ENCODE measurements at places on chromosomes 4 and X.

- no peak for DNase-seq
These were observed 8.3 kb upstream of the VEGFC start for GRCh38 chr4:176800891-176801534.

DNA sequence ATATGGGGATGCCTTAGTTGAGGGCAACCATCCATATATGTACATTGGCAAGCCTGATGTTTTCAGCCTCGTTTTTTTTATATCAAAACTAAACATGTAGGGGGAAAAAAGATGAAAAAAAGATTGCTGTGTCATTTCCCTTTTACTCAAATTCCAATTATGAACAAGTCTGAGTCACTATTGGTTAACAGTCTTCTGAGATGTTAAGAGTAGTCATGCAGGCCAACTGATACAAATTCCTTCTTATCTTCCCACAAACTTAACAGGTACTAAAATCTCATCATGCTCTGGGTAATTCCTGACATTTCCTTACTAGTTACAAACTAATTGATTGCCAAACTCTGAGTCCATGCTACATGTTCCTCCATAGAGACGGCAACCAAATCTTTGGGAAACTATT is 222.1 kb downstream of the FRMPD4 start:
- DNase-seq: no peak

DNA sequence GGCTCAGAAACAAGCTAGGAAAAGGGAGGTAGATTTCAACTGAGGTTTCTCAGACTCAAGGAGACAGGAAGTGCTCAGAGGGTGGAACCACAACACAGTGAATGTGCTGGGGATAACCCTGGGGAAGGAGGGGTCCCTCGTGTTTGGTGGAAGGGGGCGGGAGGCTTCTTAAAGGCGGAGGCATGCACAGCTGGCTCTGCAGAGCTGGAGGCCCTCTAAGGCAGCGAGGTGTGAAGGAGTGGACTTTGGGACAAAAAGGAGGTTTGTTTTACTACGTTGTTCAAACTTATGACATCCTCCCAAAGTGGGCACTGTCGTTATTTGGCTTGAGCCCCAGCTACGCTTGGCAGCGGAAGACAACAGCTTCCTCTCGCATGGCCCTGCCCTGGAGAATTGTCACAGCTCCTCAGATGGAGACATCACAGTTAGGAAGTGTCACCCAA is 21.7 kb upstream of the MTM1 start:
- peak; percentile 14 for DNase-seq

GRCh38 chr4:93437991-93438390 is 390.6 kb upstream of the ATOH1 start:
- no peak for DNase-seq

- DNase-seq: no peak
These were observed 9.7 kb downstream of the BMPR1B start for GRCh38 chr4:94767446-94767845.

- no peak for DNase-seq
These were observed 122.6 kb upstream of the VCX3B start for GRCh38 chrX:8341814-8342590.

- DNase-seq: no peak
These were observed 27.9 kb downstream of the NKX3-2 start for GRCh38 chr4:13516315-13516860.

DNA sequence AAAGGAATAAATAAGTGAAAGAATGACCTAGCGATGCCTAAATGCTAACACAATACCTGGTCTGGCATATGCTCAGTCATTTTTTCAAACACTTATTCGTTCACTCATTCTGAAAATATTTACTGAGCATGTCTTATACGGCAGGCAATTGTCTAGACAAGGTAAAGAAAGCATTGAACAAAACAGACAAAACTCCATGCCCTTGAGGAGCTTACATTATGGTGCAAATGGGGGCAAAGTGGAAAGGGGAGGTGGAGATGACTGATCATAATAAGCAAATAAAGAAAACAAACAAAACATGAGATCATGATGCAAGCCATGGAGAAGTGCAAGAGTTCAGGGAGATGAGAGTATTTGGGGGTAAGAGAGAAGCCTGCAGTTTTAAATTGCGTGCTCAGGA is 334.6 kb upstream of the PPARGC1A start:
- no peak for DNase-seq

GRCh38 chr4:112418092-112418491 is 97.9 kb downstream of the NEUROG2 start:
- no peak for DNase-seq

GRCh38 chr4:139665690-139666529 is at the start of gene MGST2:
Gene MGST2, plus strand, starts transcription at chr4:139665819. Its CDS starts 201 bp downstream, at chr4:139666020.
- DNase-seq: peak; percentile 74

DNA sequence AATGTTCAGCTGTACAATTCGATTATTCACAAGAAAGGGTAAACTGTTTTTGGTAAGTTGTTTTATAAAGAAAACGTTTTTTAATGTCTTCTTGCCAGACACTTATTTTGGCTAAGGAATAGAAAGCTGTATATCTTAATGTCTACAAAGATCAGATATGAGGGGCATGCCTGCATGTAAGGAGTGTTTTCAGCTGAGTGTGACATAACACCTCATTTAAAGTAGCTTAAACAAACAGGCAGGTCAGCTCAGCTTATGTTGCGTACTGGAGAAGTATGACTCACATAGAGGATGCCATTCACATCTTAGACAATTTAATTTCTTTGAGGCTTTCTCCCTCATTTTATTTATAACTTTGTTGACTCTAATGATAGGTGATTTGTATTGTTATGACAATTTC is 30.4 kb downstream of the LAMTOR3 start:
- DNase-seq: no peak

- DNase-seq: no peak
These were observed 738.0 kb upstream of the PITX2 start for GRCh38 chr4:111360906-111361305.

- no peak for DNase-seq
These were observed 47.1 kb upstream of the CCSER1 start for GRCh38 chr4:90080116-90080515.

- DNase-seq: no peak
These were observed 42.1 kb downstream of the NFKB1 start for GRCh38 chr4:102543030-102543928.

DNA sequence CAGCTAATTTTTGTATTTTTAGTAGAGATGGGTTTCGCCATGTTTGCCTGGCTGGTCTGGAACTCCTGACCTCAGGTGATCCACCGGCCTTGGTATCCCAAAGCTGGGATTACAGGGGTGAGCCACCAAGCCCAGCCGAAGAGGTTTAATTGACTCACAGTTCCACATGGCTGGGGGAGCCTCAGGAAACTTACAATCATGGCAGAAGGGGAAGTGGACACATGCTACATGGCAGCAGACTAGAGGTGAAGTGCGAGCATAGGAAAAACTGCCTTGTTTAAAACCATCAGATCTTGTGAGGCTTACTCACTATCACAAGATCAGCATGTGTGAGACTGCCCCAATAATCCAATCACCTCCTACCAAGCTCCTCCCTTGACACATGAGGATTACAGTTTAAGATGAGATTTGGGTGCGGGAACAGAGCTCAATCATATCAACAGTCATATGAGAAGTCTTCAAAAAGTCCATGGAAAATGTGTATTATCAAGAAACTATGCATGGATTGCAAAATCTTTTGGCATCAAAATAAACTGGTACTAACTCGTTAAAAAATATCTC is 25.8 kb upstream of the RPL39 start:
- DNase-seq: no peak

- DNase-seq: no peak
These were observed 1.8 kb downstream of the SEPTIN6 start for GRCh38 chrX:119690921-119691716.

DNA sequence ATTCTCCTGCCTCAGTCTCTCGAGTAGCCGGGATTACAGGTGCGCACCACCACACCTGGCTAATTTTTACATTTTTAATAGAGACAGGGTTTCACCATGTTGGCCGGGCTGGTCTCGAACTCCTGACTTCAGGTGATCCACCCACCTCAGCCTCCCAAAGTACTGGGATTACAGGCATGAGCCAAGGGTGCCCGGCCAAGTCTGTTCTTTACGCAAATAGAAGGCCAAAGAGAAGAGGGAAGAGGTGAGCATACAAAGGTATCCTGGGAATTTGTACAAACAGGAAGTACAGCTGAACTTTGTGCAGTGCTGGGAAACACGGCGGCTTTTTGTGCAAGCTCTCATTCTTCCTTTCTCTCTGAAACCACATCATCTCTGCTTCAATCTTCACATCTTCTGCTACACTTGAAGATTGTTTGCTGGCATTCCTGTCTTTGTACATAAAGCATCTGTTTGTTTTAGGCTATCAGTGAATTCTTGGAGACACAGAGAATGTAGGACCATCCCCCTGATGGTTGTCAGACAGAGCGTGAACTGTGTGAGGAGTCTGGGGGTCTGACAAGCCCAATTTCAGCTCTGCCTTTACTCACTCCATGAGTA is 71.9 kb upstream of the PRSS48 start:
- no peak for DNase-seq

GRCh38 chrX:73903941-73904340 is 340.9 kb downstream of the CHIC1 start:
- no peak for DNase-seq

- DNase-seq: no peak
These were observed 27.5 kb upstream of the SMS start for GRCh38 chrX:21912989-21913388.

- DNase-seq: no peak
These were observed 138.8 kb downstream of the TEX11 start for GRCh38 chrX:70769659-70770227.

- DNase-seq: peak; percentile 53
These were observed 435.2 kb upstream of the CTSO start for GRCh38 chr4:156388826-156389225.

DNA sequence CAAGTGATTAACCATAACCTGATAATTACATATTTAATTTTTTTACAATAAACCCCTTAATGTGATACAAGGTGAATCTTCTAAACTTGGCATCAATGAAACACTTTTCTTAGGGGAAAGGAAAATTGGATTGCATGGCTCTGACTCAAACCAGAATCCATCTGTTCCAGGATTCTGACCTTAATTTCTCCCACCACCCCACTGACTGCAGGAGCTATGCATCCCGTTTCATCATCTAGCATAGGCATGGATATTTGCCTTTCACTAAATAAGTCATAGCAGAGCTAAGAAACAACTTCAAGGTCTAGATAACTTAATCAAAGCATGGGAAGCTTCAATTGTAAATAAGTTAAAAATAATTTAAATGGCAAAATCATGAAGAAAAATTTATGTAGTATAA is 156.3 kb downstream of the BTC start:
- DNase-seq: no peak

DNA sequence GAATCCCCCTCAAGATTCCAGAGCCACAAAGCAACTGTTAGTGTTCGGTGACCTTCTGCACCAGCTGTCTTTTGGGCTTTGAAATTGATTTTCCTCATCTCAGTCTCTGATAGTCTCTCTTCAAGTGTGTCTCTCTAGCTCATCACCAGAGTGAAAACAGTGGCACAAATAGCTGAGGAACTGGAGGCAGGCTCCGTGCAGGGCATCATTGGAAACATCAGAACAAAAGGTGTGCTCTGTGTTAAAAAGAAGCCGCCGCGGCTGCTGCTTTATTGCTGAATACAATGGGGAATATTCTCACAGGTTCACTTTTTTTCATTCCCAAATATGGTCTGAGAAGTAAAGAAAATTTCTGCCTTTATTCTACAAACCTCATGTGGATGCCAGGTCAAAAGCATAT is 297.5 kb downstream of the DCTD start:
- DNase-seq: no peak

- DNase-seq: no peak
These were observed 13.4 kb upstream of the SLC2A9 start for GRCh38 chr4:10034612-10035104.

- DNase-seq: peak; percentile 11
These were observed 47.5 kb downstream of the CENPE start for GRCh38 chr4:103150677-103151076.

- peak; percentile 87 for DNase-seq
These were observed at the start of the genes LIAS and RPL9 for GRCh38 chr4:39458505-39459300. Gene LIAS, plus strand, starts transcription at chr4:39459056. Its CDS starts 62 bp downstream, at chr4:39459118. Gene RPL9, minus strand, starts transcription at chr4:39458922. Its CDS starts 483 bp downstream, at chr4:39458439.

GRCh38 chr4:104393655-104394324 is 100.9 kb downstream of the CXXC4 start:
- DNase-seq: no peak

GRCh38 chr4:143623896-143624295 is 76.6 kb downstream of the FREM3 start:
- no peak for DNase-seq

GRCh38 chr4:110184140-110184790 is 14.2 kb downstream of the ELOVL6 start:
- no peak for DNase-seq

GRCh38 chr4:25861951-25862410 is 807 bp downstream of the SEL1L3 start:
- peak; percentile 24 for DNase-seq

DNA sequence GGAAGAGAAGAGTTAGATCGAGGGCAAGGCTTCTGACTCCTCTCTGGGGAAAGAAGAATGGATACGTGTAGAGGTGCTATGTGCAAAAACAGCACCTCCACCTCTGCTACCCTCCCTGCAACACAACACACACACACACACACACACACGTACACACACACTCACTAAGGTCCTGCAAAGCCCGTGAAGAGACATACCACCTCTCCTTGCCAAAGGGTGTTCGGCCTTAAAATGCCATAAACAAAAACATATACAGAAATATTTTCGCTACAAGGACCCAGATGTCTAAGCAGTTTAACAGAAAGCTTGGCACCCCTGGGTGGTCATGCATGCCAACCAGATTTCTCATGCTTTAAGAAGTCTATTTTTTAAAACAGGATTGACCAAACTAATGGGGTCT is 1.5 kb downstream of the TIFA start:
- DNase-seq: peak; percentile 19

DNA sequence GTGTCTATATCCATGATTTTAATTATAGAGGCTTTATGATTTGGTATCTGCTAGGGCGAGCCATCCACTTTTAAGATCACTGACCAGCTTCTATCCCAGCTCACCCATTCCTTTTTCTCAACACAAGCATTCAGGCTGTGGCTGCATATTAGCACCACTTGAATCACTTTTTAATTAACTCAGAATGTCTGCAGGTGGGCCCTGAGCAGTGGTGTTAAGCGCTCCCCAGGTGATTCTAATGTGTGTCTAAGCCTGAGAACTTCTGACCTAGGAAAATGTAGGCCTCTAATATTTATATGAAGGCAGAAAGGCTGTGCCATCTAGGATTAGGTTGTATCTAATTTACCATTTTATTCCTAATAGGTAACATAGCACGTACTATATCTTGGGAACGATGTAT is 19.8 kb upstream of the QRFPR start:
- DNase-seq: no peak

DNA sequence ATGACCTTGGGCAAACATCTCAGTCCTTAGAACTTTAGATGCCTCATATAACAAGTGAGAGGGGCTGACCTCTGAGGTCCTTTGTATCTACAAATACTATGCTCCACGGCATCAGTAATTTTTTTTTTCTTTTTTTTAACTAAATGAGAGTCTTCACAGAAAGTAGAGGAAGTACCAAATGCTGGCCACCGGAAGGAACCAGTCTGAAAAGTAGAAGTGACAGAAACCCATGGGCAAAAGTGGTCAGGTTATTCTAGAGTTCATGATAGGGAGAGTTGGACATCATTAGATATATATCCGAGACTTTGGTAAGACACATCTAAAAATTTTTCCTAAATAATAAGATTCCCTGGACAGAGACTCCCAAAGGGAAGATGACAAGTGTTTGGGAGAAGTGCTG is 53.7 kb downstream of the COQ2 start:
- no peak for DNase-seq

GRCh38 chr4:78749258-78749971 is 26.7 kb upstream of the BMP2K start:
- no peak for DNase-seq

GRCh38 chrX:12741416-12741815 is 49.8 kb upstream of the PRPS2 start:
- DNase-seq: no peak

- no peak for DNase-seq
These were observed 181.2 kb downstream of the ARHGAP10 start for GRCh38 chr4:147913137-147913536.

GRCh38 chr4:190020790-190021717 is 6.0 kb downstream of the FRG2 start:
- peak; percentile 62 for DNase-seq

Measured in MG63 (cell line).